ENCODE measurements at places on chromosomes 3 and 15. TPM values are rescaled to one million over a fixed set of nuclear protein-coding genes. Genes with fewer than 3 reads are reported as not detected.

DNA sequence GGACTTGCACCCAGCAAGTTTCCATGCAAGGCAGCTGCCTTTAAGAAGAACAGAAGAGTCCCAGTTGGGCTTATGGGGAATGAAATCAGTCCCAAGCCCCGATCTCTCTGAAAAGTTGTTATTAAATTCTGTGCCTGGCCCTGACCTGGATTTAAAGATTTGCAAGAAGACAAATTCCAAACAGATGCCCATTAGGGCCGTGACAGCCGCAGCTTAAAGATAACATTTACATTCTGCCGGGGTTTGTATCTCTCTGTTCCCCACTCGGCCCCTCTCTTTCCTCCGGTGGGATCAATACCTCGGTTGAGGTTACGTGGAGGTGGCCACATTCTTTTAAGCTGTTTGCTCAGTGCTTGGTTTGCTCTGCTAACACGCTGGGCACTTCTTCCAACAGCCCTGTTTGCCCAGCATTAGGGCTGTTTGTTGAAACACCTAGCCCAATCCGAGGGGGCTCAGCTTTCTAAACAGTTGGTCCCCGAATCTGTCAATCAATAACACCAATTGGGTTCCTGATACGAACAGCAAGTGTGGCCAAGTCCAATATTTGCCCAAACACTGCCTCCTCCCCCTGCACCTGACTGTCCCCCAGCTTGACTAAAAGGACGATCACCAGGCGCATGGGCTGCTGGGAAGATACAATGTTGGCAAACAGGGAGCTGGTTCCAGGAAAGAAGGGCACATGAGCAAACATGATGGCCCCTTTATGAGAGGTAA is 108.6 kb downstream of the RPLP1 start:
- DNase-seq, result no peak

DNA sequence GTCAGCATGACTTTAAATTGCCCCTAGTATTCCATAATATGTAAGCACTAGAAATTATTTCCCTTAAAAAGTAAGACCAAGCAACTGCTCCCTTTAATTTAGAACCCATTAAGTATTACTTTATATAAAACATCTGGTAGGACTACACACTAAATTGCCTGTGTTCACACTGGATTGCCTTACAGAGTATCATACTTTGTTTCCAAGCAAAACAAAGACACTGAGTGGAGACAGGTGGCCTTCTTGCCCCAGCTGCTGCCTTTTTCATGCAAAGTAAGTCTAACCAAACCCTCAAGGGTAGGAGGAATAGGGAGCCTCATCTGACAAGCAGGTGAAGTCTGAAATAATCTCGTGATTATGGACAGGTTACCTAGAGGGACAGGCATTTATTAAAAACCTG is 87.3 kb downstream of the PEX5L start:
- DNase-seq, result no peak

DNA sequence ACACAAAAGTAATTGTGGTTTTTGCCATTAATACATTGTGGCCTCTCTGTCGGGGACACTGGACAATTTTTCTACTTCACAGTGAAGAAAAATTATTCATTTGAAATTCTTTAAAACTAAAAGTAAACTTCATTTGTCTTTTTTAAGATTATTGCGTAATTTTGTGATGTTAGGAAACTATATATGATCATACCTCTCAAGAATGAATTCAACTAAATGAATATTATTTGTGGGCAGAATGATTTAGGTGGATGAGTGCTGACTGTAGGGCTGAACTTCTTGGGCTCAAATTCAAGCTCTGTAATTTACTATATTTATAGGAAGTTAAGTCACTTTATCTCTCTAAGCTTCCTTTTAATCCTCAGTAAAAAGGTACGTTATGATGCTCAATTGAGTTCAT is 441.2 kb downstream of the ROBO1 start:
- DNase-seq, result no peak

- no peak for DNase-seq
These were observed 95.4 kb downstream of the PLOD2 start for GRCh38 chr3:146065573-146066006.

- peak; percentile 87 for DNase-seq
These were observed 56.5 kb upstream of the GATA2 start for GRCh38 chr3:128549283-128550112.

- no peak for DNase-seq
These were observed 492.6 kb downstream of the LPP start for GRCh38 chr3:188646592-188646991.

- no peak for DNase-seq
These were observed 38.6 kb downstream of the STT3B start for GRCh38 chr3:31571325-31571724.

ACKR4 gene
- 1.8 TPM for total RNA-seq

IQCF5 gene
- not detected for total RNA-seq

FETUB gene
- 10.3 TPM for total RNA-seq

VPS18 gene
- total RNA-seq, result 29.9 TPM

INKA1 gene
- 34.5 TPM for total RNA-seq

ITIH4 gene
- 0.38 TPM for total RNA-seq

COPS2 gene
- total RNA-seq, result 55.8 TPM

ANKRD63 gene
- total RNA-seq, result not detected
